ENCODE measurements at places on chromosomes 1 and 21.

DNA sequence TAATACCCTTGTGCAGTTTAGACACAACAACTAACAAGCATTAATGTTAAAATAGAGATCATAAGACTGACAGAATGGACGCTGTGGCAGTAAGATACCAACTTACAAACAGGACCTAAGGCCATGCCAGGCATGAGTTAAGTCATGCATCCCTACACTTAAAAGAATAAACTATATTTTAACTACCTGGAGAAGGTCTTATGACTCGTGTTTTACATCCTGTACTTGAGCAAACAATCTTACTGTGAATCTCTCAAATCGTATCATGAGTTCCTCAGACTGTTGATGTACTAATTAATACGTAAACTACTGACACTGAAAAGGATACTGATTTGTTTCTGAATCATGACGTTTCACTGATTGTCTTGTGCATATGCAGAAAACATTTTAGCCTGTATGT lies 2.0 kb upstream of the RSPH1 start:
- no peak for DNase-seq

DNA sequence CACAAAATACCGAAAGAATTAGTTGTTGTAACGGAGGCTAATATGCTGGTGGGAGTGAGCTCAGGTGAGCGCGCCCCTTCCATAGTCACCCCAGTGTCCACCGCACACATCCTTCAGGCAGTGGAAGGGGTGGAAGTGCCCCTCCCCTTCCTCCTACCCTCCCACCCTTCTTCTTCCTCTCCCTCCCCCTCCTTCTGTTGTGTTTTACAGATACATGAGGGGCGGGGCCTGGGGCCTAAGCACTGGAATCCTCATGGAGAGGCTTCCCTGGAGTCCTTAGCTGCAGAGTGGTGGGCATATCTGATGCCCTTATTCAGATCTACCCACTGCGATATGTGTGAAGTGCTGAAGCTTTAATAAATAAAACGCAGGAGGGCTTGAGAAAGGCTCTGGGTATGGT lies 10.3 kb upstream of the ADARB1 start:
- DNase-seq: no peak

GRCh38 chr1:114745291-114745690 lies 12.5 kb downstream of the CSDE1 start:
- no peak for DNase-seq

- DNase-seq: no peak
These were observed 423.5 kb upstream of the PROX1 start for GRCh38 chr1:213564215-213564659.

DNA sequence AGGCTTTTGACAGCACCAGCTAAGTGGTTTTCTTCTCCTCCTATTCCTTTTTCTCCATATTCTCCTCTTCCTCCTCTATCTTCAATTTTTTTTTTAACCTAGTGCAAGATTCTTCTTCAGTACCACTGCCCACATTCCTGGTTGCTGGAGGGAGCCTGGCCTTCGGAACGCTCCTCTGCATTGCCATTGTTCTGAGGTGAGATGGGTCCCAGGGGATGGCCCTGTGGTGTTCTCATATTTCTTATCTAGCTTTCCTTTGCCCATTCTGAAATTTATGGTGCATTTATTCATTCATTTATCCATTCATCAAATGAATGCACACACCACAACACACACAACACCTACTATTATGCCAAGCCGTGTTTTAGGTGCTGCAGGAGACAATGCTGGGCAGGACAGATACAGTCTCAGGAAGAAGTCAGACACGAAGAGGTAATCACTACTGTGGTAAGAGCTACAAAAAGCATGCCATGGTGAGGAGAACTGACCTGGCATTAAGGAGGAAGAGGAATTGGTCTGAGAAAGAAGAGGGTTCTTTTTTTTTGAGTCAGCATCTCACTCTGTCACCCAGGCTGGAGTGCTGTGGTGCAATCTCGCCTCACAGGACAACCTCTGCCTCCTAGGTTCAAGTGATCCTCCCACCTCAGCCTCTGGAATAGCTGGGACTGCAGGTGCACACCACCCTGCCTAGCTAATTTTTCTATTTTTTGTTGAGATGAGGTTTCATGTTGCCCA lies 47.5 kb upstream of the TDRD10 start:
- no peak for DNase-seq

DNA sequence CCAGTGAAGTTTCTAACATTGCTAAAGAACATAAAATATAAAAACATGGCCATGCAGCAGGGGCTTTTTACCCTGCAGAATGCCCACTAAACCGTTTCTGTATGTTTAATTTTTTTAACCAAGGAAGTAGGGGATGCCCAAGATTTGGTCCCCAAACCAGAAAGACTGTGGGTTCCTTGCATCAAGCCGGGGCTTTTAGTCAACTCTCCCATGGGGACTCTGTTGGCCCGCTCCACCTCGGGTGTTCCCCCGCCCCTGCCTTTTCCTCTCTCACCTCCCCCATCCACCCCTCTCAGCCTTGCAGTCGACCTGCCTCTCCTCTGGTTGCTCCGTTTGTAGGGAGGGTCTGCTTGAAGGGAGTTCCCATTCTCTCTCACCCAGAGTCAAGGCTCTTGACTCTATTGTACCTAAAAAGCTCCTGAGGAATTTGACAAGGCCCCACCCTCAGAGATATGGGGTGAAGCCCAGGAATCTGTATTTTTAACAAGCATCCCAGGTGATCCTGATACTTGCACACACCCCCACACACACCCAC lies 117.5 kb downstream of the TOMM20 start:
- DNase-seq: no peak

All from non-pigmented ciliary epithelial cell (primary cell).